ENCODE measurements at places on chromosomes 1 and 21.

DNA sequence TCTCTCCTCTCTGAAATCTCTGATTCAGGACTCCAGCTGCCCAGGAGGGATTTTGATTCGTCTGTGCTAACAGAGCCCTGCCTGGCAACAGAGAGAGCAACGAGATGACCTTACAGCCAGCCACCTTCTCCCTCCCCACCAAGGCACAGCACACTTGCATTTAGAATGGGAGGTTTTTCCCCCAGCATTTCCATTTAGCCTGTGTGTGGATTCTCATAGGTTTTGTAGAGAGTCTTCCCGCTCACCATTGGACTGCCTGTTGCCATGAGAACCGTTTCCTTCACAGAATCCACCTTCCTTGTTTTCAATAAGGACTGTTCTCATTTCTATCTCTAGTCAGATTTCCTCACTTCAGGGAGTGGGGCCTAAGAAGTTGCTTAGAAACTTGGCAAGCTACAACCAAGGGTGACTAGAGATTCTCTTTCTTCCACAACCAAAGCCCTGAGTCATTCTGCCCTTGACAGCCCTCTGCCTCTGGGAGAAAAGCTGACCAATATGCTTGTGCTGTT, 5.8 kb upstream of the IKBKE start:
- peak; percentile 7 for DNase-seq

- DNase-seq = no peak
Measured at GRCh38 chr1:185573677-185574076, 160.5 kb upstream of the HMCN1 start.

DNA sequence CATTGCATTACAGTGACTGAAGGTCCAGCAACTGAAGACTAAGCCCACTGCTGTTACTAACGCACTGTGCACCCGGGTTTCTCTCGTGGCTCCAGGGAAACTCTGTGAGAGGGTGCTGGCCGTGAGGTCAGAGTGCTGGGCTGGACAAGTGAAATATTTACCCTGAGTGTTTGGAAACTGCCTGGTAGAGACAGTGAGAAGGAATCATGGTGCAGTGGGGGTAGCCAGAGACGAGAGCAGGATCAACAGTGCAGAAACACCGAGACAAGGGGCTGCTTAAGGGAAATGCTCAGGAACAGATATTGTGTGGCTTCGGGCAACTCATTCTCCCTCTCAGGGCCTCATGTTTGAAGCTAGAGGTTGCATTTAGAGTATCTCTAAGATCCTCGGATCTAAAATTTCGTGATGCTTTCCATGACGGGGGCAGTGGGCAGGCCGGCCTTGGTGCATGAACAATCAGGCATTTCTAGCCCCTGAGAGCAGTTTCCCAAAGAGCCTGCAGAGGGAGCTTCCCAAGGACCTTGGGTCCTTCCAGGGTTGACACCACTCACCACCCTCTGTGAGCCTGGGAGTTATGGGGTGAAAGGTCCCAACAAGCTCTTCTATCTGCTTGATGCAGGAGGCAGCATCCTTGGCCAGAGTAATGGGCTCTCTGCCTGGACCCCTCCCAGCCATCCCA, 9.7 kb downstream of the CD2 start:
- no peak for DNase-seq

DNA sequence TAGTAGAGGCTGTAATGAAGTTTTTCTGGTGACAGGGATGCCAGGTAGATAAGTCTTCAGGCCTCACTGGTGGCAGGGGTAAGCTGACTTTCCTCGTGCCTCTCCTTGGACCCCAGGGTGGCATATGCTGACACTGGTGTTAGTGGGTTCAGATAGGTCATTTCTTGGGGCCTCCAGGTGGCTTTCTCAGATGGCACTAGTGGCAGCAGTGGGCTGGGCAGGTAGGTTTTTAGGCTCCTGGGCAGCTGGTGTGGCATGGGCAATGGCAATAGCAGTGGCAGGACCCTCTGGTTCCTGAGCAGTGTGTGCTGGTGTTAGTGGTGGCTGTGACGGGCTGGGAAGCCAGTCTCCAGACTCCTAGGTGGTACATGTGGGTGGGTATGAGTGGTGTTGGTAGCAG, 140.3 kb downstream of the PTBP2 start:
- DNase-seq = no peak

DNA sequence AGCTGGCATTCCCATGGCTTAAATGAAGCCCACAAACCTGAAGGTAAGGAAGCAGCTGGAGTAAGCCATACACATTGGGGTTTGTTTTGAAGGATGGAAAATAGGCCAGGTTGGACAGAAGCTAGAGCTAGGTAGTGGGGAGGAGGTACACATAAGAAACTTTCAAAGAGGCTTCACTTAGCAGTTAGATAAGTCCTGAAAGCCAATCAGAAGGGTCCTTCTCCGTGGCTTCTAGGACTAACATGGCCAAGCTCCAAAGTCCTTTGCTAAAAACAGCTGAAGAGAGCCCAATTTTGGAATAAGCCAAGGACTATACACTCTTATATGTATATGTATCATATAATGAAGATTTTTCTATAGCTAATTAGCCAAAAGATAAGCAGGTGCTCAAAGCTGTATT, 1.8 kb downstream of the EYA3 start:
- peak; percentile 16 for DNase-seq

GRCh38 chr1:41769068-41769467, 149.7 kb downstream of the HIVEP3 start:
- DNase-seq = no peak

DNA sequence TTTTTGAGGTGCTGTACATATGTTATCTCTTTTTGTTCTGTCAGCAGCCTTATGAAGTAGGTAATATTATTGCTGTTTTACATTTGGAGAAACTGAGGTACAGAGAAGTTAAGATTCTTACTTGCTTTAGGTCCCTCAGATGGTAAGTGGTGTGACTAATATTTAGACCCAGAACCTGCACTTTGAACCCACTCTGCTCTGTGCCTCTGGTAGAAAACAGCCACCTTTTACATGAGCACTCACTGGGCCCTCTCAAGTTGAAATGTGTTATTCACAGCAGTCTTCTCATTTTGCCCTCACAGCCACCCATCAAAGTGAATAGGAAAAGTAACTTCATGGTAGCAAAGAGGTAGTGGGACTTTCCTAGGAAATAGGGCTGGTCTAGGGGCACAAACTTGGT, 4.7 kb downstream of the NSUN4 start:
- no peak for DNase-seq

DNA sequence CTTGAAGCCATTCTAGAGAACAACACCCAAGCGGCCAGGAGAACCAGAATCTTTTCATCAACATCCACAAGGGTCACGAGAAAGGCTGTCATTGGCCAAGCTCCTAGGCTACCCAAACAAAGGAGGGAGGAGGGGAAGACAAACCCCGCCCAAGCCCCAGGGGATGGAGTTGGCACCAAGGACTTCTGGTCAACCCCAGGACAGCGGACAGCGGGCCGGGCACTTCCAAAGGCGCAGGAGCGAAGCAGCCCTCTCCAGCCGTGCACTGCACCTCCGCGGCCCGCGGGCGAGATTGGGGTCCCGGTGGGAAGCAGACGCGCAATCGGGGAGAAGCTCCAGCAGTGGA, at the start of gene CLIC6:
CLIC6 (plus strand) TSS at position 192 of the 346 bp plus-strand sequence. CDS start 395 bp downstream, outside the sequence.
- no peak for DNase-seq

Measured in RKO (cell line).